ENCODE measurements at places on chromosomes 4 and X.
A peak's percentile ranks its signal among the peaks of the same experiment; 100 is the strongest.

DNA sequence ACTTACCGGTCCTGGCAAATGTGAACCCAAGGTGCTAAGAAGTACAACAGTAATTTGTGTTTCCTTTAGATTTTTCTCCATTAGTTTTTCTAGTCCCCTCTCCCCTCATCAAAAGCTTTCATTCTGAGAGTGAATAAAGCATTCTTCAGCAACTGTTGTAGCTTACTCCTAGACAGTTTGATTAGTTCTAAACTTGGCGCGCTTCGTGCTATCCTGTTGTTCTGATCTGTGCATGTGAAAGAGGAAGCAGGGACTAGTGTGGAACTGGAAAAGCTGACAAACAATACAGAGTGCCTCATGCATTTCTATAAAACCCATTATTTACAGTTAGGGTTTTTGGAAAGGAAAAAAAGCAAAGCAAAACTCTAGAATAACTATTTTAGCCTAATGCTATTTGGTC, 556.9 kb upstream of the SLIT2 start:
- no peak for DNase-seq

GRCh38 chrX:37753384-37753783, 26.5 kb upstream of the CYBB start:
- DNase-seq = peak; percentile 7

DNA sequence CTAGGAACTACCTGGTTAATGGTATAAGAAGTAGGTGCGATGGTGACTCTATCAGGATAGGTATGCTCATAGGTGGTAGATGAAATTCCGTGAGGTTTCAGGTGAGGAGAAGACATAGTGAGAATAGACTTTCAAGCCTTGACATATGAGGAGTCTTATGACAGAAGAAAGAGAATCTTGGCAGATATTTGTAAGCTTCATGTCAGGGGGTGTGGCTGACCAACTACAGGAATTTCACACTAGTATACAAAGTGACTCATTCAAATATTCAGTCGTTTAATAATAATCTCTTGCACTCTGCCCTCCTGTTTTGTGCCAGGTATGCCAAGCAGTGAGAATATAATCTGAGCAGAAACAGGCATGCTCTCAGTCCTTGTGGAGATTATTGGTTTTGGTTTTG, 22.8 kb downstream of the PACRGL start:
- DNase-seq = no peak

DNA sequence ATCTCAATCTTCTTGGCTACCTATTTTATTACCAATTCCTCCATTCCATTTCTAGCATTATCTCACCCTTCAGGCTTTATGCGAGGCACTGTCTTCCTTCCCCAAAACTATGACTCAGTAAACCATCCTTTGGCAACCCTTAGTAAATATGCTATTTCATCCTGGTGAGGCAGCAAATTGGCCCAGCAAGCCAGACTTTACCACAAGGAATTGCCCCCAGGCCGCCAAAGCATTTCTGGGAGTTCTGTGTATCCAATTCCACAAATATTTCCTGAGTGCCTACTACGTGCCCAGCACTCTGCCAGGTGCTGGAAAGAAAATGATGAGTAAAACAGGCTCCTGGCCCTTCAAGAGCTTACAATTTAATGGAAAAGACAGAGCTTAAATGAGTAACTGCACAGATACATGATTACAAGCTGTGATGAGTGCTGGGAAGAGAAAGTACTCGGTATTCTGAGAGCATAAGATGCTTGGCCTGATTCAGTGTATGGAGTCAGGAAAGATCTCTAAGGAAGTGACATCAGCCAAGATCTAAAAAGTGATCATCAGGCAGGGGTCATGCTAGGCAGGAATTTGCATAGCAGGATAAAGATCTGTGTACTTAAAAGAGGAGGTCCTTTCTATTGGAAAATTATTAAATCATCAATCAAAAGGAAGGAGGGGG, 193.8 kb downstream of the ADAMTS3 start:
- DNase-seq = no peak

Measured in NK-92 treated with Interleukin-12 subunit alpha and Interleukin-12 subunit beta, amount 100 ng/mL, for 24 hours (cell line).